ENCODE measurements at places on chromosomes 7 and 10.

DNA sequence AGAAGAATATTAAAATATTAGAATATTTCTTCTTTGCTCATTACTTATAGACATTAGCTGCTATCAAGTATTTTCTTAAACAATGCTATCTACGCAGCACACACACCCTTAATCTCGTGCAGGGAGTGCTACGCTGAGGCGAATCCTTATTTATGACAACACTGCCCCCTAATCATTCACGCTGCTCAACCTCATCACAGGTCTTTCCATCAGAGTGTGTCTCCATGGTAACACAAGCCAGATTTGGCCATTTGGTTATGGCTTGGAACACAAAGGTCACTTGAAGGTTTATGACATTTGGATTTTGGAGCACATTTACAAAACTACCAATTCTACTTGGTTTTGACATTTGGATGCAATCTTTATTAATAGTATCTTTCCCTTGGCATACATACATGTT lies 45.4 kb upstream of the MYO3A start:
- DNase-seq: no peak

- no peak for DNase-seq
Observed at GRCh38 chr7:115410434-115410820, 488.5 kb downstream of the MDFIC start.

DNA sequence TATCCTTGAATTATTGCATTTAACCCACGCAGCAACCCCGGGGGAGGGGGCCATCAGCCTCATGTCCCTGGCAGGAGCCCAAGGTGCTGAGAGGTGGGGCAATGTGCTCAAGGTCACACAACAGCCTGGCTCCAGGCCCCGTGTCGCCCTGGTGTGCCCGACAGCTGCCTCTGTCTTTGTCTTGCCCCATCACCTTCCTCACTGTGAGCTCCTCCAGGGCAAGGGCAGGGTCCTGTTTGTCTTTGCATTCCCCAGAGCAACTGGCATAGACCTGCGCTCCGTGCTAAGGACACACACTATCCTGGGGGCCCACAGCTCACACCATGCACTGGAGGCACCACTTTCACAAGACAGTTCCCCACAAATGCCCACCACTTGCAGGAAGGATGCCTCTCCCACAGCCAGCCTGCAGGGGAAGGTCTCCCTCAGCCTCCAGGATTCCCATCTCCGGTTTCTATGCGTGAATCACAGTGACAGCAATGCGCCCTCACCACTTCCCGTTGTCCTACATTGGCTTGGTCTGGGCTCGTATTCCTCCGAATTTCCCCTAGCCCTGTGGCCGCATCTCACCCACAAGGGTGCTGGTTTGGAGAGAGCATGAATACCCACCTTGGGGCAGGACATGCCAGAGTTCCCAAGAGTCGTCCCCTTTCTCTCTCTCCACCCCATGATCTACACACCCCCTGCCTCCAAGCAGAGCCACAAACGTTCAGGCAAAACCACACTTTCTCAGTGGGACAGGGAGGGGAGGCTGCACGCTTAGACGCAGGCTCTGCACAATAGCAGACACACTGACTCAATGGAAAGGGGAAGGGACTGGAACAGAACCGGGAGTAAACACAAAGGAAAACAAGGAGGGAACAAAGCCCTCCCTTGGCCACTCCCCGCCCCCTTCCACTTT lies 10.3 kb downstream of the ITPRIP start:
- DNase-seq: peak; percentile 76

DNA sequence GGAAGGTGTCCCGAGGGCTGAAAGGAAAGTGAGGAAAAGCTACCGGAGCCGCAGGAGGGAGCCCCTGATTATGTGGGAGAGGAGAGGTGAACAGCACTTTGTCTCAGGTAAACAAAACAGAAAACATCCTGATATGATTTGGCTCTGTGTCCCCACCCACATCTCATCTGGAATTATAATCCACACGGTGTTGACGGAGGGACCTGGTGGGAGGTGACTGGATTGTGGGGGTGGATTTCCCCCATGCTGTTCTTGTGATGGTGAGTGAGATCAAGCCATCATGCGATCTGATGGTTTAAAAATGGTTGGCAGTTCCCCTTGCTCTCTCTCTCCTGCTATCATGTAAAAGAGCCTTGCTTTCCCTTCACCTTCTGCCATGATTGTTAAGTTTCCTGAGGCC lies 3.0 kb downstream of the POLD2 start:
- DNase-seq: no peak

DNA sequence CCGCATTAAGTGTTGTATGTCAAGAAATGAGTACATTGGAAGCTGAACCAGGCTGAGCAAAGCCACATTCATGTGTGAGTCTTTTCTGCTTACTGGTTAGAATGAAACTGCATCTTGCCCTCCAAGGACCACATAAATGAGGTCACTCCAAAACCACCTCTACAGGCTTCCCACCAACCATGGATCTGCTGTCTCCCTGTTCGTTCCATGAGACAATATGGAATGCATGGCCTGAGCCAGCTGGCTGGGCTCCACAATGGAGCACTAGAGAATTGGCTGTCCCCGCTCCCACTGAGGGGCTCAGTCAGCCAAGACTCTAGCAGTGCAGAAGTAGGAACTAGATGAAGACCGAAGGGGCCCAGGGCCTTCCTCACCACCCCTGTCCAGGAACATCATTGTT lies 120.8 kb downstream of the TNS3 start:
- peak; percentile 66 for DNase-seq

Measured in fibroblast of the aortic adventitia (primary cell).